ENCODE measurements at places on chromosomes 6 and 20.

- no peak for DNase-seq
Measured at GRCh38 chr6:331622-332521, 39.6 kb downstream of the DUSP22 start.

DNA sequence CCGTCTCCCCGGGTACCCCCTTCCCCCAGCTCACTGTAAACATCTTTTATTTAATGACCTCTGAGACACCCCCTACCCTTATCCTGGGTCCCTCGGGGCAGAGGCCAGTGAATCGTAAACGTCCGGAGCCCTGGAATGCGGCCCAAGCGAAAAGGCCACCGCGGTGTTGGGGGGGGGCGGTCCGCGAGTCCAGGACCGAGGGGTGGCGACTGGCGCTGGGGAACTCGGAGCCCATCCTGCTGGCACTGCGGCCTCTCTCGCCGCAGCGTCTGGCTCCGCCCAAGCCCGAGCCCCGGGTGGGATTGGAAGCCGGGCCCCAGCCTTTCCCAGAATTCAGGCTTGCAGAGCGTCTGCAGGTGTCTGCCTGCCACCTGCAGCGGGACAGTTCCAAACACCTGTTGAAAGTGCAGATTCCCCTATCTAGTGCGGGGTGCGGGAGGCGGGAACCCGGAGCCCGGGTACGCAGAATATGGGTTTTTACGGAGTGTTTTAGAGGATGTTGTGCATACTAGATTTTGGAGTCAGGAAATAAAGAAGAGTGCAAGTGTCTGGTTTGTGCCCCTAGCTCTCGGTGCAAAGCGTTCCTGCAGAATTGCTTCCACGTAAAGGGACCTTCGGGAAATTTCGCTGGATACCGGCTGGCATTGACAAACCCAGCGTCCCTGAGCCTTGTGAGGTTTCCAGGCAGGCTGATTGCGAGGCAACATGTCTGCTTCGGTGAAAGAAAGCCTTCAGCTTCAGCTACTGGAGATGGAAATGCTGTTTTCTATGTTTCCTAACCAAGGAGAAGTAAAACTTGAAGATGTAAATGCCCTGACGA lies 800 bp downstream of the RWDD2A start:
- DNase-seq = no peak

GRCh38 chr20:20369250-20370093 lies 1.6 kb downstream of the INSM1 start:
- no peak for DNase-seq

GRCh38 chr20:6665621-6666355 lies 101.7 kb upstream of the BMP2 start:
- no peak for DNase-seq

DNA sequence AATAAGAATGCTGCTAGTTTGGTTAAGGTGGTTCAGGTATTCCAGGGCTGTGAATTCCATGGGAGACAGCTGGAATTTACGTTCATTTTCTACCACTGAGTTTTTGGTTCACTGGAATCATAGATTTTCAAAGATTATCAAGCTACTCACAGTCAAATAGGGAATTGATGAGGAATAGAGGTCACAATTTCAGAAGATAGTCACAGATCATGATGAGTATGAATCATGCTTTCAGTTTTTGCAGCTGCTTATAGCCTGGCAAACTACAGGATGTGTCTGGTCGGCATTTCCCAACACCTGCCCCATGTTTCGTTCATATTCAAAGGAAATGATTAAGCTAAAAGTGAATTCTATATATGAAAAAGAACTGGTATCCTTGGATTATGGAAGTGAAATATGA lies 58.7 kb downstream of the BCKDHB start:
- no peak for DNase-seq

- DNase-seq = no peak
Measured at GRCh38 chr6:52927451-52927850, 18.0 kb upstream of the GSTA3 start.

DNA sequence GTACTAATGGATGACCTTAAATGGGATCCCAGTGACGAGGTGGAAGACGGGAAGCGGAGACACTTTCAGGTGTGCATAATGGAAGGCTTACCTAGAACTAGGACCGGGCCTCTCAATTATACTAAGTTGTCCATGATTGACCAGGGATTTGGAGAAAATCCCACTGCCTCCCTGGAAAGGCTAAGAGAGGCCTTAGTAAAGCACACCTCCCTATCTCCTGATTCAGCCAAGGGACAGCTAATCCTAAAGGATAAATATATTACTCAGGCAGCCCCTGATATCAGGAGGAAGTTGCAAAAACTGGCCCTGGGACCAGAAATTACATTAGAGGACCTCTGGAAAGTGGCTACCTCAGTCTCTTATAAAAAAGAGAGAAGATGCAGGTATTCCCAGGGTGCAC lies 93.2 kb downstream of the JARID2 start:
- no peak for DNase-seq

DNA sequence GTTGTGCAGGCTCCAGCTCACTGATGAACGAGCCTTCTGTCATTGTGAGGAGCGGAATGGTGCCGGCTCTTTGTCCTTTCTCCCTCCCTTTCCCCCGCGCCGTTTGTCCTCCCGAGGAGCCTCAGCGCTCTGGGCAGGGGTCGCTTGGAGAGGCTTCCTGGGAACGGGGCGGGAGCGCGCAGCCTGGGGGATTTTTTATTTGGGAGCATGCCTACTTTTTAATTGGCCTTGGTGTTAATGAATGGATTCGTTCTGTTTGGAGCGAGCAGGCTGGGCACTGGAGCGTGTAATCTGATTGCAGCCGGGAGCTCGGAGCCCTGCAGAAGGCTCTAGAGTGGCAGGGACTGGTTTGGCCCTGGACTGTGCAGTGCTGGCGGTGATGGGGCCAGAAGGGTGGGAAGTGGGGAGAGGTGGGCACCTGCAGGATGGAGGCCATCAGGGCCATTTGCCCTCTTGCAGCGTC lies 118.8 kb downstream of the CDH4 start:
- peak; percentile 10 for DNase-seq

- no peak for DNase-seq
Measured at GRCh38 chr20:17394411-17394810, 136.8 kb downstream of the BFSP1 start.

DNA sequence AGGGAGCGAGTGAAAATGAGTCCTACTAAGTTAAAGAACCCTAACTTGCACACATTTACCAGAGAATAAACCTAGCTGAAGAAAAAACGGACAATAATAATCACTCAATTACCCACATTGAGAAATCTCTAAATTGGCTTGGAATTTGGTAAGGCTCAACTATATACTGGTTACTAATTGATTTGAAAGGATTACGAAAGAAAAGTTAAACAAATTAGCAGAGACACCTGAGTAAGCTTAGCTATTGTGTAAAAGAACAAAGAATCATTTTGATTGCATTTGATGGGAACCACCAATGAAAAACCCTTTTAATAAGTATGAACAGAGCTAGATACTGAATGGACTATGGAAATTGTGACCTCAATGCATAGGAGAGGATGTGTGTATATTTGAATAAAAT lies 118.6 kb upstream of the ADGRF1 start:
- DNase-seq = no peak

DNA sequence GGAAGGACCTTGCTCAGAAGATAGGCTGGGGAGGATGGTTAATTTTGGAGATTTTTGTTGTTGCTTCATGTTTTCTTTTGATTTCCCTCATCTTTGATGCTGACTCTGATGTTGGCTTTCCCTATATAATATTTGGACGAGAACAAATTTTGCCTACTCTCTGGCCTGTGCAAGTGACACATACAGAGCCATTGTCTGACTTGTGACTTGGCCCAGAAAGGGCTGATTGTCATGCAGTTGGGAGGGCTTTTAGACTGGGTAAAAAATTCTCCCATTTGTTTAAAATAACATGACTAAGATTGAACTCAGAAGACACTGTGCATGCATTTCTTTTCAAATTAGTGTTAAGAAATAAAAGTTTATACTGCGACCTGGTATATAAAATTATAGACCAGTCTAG lies 98.6 kb upstream of the SUPT3H start:
- no peak for DNase-seq

- DNase-seq = no peak
Measured at GRCh38 chr6:128606611-128607010, 86.2 kb upstream of the PTPRK start.

- DNase-seq = no peak
Measured at GRCh38 chr6:144856622-144857021, 571.5 kb downstream of the UTRN start.

- DNase-seq = peak; percentile 51
Measured at GRCh38 chr6:167233490-167233889, 57.6 kb upstream of the UNC93A start.

- DNase-seq = no peak
Measured at GRCh38 chr6:39964094-39964493, 29.8 kb upstream of the MOCS1 start.

DNA sequence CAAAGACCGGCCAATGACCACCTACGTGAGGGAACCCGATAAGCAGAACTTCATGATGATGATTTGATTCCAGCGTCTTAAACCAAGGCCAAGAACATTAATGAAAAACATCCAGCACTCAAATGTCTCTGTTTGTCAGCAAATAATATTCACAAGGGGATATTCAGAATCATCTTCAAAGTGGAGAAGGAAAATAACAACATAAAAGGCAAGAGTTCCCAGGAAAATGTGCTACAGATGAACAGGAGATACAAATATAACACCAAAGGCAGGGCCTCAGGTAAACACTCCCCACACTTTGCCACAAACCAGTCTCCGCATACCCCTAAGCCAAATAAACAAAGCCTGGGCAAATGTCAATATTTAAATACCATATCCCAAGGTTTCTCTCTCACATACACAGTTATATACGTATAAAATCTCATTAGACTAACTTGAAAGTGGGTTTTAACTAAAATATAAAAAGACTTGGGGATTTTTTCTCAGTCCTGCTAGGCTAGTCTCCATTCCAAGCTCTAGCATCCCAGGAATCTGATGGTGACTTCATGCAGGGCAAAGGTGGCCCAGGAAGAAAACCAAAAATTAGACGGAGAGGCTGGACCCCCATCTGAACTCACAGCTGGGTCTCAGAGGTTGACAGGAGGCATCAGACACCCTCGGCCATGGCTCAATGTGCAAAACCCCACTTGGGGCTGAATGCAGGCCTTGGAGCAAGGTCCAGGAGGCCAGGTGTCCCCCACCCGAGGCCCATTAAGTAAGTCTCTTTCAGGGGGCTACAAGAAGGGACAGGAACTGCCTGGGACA lies 32.1 kb downstream of the TRAM2 start:
- no peak for DNase-seq

Data from NCI-H524 (cell line).